ENCODE measurements at places on chromosomes 4 and X.

DNA sequence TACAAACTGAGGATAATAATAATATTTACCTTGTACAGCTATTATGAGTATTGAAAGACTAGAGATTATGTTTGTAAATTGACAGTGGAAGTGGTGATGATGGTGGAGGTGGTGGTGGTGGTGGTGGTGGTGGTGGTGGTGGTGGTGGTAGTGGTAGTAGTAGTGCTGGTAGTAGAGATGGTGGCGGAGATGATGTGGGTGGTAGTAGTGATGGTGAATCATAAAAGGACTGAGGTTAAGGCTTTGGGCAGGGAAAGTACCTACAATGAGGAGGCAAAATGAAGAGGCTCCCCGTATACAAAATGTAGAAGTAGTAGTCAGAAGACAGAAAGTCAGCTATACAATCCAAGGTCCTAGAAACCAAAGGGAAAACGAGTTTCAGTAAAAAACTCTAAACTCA, 214.1 kb downstream of the BCOR start:
- no peak for DNase-seq

DNA sequence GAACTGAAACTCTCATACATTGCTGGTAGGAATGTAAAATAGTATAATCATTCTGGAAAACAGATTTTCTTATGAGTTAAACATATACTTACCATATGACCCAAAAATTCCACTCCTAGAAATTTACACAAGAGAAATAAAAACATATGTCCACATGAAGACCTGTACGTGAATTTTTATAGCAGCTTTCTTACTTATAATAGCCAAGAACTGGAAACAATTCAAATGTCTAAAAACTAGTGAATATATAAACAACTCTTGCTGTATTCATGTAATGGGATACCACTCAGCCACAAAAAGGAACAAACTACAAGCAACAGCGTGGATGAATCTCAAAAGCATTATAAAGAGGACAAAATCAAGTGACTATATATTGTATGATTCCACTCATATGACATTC, 27.5 kb downstream of the TMEM156 start:
- DNase-seq: no peak

- no peak for DNase-seq
Measured at GRCh38 chrX:38989076-38989475, 187.8 kb downstream of the MID1IP1 start.

- DNase-seq: peak; percentile 32
Measured at GRCh38 chr4:142126890-142127497, 490.6 kb downstream of the IL15 start.

DNA sequence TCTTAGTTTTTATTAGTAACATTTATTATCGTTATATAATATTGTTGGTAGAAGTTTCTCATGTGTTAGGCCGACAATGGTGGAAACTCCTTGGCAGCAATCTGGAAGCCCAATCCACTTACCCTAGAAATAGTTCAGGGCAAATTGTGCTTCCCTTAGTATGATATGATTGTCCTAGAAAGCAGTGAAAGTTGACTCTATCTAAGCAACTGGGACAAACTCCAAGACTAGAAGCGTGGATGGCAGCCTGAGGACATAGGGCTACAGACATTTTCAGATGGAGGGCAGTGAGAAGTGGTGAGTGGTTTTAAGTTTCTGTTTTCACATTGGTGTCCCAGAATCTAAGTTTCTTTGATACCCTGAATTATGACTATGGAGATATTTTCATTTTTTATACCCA, 63.3 kb upstream of the TRPC3 start:
- no peak for DNase-seq

Data from RWPE1 (cell line).